ENCODE measurements at places on chromosomes 12 and 14. TPM values are rescaled to one million over a fixed set of nuclear protein-coding genes. Genes with fewer than 3 reads are reported as not detected.

DNA sequence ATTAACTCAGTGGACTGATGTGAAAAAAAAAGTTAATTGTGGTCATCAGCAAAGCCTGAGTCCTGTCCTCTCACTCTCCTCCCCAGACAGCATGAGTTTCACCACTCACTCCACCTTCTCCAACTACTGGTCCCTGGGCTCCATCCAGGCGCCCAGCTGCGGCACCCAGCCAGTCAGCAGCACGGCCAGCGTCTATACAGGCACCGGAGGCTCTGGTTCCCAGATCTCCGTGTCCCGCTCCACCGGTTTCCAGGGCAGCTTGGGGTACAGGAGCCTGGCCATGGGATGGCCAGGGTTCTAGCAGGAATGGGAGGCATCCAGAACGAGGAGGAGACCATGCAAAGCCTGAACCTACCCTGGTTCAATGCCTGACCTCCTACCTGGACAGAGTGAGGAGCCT lies 6.0 kb downstream of the MED6 start:
- H3K27ac ChIP-seq = no peak overlapping the region
- peaks cover 4% of the 10 kb centered on the region for H3K4me1 ChIP-seq
- DNase-seq = no peak
- H3K36me3 ChIP-seq = peaks cover 4% of the 10 kb centered on the region
- no peak overlapping the region for H3K4me3 ChIP-seq

LRFN5 gene
- total RNA-seq = 0.93 TPM

IL31 gene
- not detected for total RNA-seq

- H3K36me3 ChIP-seq = no peaks in the 10 kb centered on the region
- no peak overlapping the region for H3K27ac ChIP-seq
- DNase-seq = no peak
- no peaks in the 10 kb centered on the region for H3K27me3 ChIP-seq
- H3K4me1 ChIP-seq = no peaks in the 10 kb centered on the region
Observed at GRCh38 chr12:6914947-6915788, 788 bp downstream of the ENO2 start.

GRCh38 chr12:117141097-117141898 lies 42.1 kb upstream of the TESC start:
- peaks cover 9% of the 10 kb centered on the region for H3K4me1 ChIP-seq
- no peak for DNase-seq
- no peaks in the 10 kb centered on the region for H3K27me3 ChIP-seq

DNA sequence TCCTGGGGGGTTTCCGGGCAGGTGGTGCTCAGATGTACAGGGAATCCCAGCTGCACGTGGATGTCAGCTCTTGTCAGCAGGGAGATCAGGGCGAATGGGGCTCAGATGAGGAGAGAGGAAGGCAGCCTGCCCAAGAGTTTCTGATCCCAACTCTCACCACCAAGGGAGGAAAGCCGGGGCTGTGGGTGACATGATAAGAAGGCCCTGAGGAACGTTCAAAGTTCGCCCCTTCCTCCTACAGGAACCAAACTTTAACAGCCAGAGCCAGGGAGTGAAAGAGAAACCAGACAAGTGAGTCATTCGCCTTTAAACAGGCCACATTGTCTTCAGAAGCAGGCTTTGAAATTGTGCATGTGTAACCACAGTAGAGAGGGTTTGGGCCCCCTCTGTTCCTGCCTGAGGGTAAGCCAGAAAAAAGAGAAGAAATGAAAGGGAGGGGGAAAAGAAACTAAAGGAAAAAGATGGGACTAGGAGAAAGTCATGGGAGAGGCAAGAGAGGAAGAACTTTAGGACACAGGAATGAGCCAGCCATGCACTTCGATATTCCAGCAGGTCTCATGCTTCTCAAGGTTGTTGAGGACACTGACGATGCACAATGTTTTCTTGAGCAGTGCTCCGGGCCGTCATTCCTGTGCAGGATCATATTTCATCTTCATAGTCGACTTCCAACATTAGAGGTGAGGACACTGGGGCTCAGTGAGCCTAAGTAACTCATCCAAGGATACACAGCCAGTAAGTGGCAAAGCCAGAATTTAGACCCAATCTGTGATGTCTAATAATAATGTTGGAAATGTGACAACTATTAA lies 691.4 kb upstream of the TBX3 start:
- no peak overlapping the region for H3K4me3 ChIP-seq
- H3K36me3 ChIP-seq = no peaks in the 10 kb centered on the region
- no peaks in the 10 kb centered on the region for H3K27me3 ChIP-seq
- DNase-seq = no peak
- H3K27ac ChIP-seq = no peak overlapping the region

WDR89 gene
- total RNA-seq = 5.0 TPM

FAM186B gene
- total RNA-seq = 1.1 TPM

DNA sequence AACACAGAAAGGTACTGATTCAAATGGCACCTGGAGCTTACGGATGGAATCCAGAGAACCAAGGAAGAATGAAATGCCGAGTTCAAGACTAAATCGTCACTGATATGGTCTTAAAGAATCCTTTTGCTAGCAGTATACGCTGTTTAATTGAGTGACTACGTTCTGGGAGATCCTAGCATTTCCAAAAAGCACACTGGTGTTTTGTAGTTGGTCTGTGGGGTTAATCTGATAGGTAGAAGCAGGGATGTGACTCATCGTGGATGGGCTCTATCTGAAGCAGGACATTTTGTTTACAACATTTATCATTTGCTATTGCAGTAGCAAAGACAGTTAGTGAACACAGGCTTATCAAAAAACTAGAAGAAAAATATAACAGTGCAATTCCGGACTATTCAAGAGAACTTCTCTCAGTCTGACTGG lies 169.2 kb upstream of the HMGA2 start:
- no peak overlapping the region for H3K4me3 ChIP-seq
- H3K27me3 ChIP-seq = no peaks in the 10 kb centered on the region
- H3K36me3 ChIP-seq = no peaks in the 10 kb centered on the region
- no peak overlapping the region for H3K27ac ChIP-seq
- H3K4me1 ChIP-seq = no peaks in the 10 kb centered on the region
- no peak for DNase-seq

DPY19L2 gene
- total RNA-seq = 3.4 TPM

CRIP2 gene
- 22.5 TPM for total RNA-seq

GRCh38 chr14:55477680-55478079 lies 37.3 kb upstream of the TBPL2 start:
- H3K27me3 ChIP-seq = no peaks in the 10 kb centered on the region
- peak; percentile 40 for DNase-seq
- peaks cover 10% of the 10 kb centered on the region for H3K4me1 ChIP-seq
- no peak overlapping the region for H3K27ac ChIP-seq
- no peak overlapping the region for H3K4me3 ChIP-seq

DPPA3 gene
- total RNA-seq = not detected

SYT1 gene
- 0.64 TPM for total RNA-seq

MANSC4 gene
- not detected for total RNA-seq

GRCh38 chr12:10165421-10165820 lies 6.5 kb downstream of the OLR1 start:
- no peak for DNase-seq
- H3K4me1 ChIP-seq = no peaks in the 10 kb centered on the region
- no peaks in the 10 kb centered on the region for H3K27me3 ChIP-seq
- no peak overlapping the region for H3K4me3 ChIP-seq

Measured in pancreas (tissue), 10 donors.